Adrenal gland (tissue), 19 donors: ENCODE measurements at places on chromosomes 16 and 17. TPM values are rescaled to one million over a fixed set of nuclear protein-coding genes. Genes with fewer than 3 reads are reported as not detected.

DNA sequence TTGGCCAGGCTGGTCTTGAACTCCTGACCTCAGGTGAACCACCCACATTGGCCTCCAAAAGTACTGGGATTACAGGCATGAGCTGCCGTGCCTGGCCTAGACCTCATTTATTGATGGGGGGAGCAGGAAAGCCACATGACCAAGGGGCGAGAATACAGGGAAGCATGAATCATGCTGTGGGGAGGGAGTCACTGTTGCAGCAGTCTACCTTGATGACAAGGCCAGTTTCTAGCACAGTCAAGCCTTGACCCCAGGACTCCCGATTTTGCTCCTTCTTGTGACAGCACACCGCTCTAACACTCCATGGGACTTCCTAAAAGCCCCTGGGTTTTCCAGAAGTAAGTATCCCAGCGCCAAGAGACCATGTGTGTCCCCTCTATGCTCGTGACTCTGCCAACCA, 42.9 kb upstream of the IRF8 start:
- no peak for DNase-seq

GRCh38 chr17:35132099-35132498, 10.0 kb downstream of the NLE1 start:
- no peak for DNase-seq

DNA sequence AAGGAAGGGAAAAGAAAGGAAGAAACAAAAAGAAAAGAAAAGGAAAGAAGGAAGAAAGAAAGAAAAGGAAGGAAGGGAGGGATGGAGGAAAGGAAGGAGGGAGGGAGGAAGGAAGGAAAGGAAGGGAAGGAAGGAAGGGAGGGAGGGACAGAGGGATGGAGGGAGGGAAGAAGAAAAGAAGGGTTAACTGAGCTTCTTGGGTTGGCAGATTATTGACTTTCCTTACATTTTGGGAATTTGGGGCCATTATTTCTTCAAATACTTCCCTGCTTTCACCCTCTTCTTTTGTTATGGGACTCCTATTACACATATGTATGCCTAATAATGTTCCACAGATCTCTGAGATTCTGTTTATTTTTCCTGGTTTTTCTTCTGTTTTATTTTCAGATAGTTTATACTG, 285.6 kb downstream of the KCNJ2 start:
- no peak for DNase-seq

- no peak for DNase-seq
These were observed 32.5 kb downstream of the AKAP10 start for GRCh38 chr17:19945009-19945626.

DNA sequence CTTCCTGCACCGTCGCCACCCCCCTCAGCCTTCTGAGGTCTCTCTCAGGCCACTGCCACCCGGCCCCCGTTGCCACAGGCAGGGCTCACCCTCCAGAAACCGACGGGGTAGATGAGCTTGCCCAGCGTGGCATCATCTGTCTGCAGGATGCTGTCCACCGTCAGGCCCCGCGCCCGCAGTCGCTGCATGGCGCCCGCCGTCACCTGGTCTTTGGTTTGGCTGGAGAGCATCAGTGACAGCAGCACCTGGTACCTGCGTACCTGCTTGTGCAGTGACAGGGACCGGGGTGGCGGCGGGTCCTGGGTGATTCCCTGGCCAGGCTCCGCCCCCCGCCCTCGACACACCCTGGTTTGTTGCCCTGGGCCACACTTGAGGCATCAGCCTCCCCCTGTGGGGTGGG, 3.1 kb downstream of the NTHL1 start:
- DNase-seq = no peak

DNA sequence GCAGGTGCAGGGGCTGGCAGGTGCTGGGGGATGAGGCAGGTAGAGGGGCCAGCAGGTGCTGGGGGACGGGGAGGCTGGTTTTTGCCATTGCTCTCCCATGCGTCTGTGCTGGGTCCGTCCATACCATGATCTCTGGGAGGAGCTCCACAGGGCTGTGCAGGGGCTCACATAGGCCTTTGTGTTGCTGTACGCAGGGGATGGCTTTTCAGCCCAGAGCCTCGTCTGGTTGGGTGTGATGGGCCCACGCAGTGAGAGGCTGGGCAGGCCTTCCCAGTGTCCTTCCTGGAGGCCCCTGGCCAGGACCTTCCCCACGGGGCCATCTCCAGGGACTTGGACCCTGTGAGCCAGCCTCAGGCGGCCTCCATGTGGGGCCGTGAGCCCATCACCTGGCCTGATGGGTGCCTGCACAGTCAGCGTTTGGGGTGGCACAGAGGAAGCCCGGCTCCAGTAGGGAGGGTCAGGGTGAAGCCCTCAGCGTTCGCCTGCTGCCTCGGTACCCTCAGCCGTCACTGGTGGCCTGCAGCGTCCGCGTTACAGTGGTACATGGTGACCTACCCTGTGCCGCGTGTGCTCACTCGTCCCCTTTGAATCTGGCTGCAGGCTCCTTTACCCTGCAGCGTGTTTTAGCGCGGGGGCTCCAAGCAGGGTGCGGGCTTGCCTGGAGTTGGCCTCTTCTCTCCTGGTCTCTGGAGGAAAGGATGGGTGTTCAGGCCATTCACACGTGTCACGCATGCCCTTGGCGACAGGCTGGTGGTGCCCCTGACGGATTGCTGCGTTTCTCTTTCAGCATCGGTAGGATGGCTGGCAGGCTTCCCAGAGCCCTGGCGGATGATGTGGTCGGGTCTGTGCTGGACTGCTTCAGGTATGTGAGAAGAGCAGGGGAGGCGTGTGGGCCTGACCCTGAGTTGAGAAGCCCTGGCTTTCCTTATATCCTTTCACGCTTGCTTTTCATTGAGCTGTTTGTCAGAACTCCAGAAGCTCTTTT, 30.6 kb downstream of the ZNF750 start:
- DNase-seq = no peak

GRCh38 chr17:68507576-68507975, 4.7 kb upstream of the PRKAR1A start:
- DNase-seq = no peak

- no peak for DNase-seq
These were observed 26.8 kb upstream of the LHX1 start for GRCh38 chr17:36910513-36910912.

GRCh38 chr16:85600530-85601271, 12.4 kb upstream of the GSE1 start:
- DNase-seq = no peak

Gene TNK1
- total RNA-seq = 1.9 TPM

Gene WNK4
- 0.22 TPM for total RNA-seq

Gene COG7
- total RNA-seq = 22.4 TPM

Gene GP1BA
- total RNA-seq = not detected
